ENCODE measurements at places on chromosomes 5 and 9. TPM values are rescaled to one million over a fixed set of nuclear protein-coding genes. Genes with fewer than 3 reads are reported as not detected.

GRCh38 chr9:97041898-97042297, 3.0 kb upstream of the CTSV start:
- DNase-seq: no peak

- peak; percentile 63 for DNase-seq
Measured at GRCh38 chr5:62306896-62307689, 1.1 kb downstream of the KIF2A start.

SLC6A19 gene
- total RNA-seq: not detected

DNA sequence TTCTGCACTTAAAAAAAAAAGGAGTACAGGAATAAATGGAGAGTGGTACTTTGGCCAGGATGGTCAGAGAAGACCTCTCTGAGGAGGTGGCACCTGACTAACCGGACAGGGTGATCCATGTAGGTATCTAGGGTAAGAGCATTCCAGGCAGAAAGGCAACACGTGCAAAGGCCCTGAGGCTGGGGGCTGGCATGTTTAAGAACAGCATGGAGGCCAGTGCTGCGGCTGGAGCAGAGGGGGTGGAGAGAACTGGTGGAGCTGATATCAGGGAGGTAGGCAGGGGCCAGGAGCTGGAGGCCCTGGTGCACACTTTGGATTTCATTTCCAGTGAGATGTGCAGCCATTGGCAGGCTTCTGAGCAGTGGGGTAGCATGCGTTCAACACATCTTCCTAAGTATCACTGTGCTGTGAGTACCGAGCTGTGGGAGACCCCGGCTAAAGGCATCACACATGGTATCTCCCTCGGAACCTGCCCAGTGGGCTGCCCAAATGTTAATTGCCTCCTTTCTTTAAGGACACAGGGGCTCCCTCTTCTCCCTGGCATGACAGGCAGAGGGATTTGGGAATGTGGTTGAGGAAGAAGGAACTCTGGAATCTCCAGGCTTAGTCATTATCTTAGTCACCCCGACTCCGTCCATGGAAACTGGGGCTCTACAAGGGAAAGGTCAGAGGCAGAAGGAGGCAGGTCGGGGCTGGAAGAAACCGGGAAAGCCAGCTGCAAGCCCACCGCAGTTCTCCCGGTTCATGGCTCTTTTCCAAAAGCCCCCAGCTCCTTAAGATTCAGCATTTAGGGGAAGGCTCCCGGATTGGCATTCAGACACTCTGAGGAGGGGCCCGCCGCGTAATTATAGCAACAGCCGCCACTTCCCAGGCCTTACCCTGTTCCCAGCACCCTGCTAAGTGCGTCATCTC, 18.6 kb downstream of the SLC6A7 start:
- no peak for DNase-seq

- DNase-seq: no peak
Measured at GRCh38 chr5:150574818-150575547, 65.5 kb upstream of the SYNPO start.

ASPN gene
- total RNA-seq: not detected

SPATA9 gene
- total RNA-seq: not detected

PFN3 gene
- not detected for total RNA-seq

DNA sequence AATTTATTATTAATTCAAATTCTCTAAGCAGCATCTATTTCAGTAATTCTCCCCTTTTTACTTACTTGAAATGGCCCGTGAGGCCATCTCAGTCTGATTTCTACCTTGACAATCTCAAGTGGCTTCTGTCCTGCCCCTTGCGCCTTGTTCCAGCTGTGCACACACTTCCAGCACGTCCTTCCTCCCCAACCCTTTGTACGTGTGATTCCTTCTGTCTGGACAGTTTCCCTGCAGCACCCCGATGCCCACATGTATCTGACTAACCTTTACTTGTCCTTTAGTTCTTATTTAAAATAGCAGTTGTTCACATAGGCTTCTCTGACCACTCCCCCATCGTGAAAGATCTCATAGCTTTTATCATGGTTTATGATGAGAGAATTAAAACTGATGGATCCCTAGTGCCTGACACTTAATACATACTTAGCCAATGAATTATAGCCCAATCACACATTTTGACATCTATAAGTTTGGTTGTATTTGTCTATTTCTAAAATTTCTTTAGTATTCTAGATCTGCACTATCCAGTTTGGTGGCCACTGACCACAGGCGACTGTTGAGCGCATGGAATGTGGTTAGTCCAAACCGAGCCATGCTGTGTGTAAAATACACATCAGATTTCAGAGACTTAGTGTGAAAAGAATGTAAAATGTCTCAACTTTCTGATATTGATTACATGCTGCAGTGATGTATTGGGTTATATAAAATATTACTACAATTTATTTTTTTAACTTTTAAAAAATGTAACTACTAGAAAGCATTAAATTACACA, 14.3 kb downstream of the ZBTB34 start:
- DNase-seq: no peak

DNA sequence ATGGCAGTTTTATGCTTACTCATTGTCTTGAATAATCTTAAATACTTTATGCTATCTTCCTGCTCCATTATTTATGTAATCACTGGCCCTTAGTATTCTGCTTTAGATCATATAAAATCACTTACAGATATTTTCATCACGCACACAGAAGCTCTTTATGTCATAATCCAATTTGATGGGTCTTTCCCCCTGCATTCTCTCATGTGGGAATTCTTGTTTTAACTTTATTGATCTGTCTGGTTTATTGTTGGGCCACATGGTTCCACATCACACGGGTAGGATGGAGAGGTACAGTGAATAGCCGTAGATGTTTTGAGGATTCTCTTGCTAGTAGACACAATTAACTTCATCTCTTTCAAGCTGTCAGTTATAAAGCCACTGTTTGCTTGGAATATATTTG, 27.0 kb downstream of the PLPPR1 start:
- DNase-seq: no peak

DNA sequence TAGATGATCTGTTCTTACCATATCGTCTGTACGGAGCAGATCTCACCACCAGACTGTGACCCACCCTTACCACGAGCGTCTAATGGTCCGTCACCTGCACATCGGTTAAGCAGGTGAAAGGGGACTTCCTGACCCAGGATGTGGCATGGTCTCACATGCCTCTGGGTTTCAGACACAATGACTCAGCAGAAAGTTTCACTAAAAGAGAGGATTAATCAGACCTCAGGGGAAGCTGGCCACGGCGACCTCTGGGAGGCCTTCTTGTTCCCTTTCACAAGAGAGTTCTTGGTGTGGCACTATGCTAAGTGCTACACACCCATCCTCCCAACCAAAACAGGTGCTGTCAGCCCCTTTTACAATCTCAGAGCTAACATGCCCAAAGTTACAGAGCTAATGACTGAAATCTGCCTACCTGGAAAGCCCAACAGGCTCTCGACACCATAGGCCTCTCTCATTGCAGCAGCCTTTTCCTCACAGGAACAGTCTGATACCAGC, 41.6 kb downstream of the ADAMTS12 start:
- DNase-seq: no peak

GRCh38 chr5:10607666-10608073, 43.8 kb downstream of the ANKRD33B start:
- DNase-seq: no peak

All from CD4-positive, alpha-beta T cell (primary cell).